ENCODE measurements at places on chromosomes 5 and 9.

- no peaks in the 10 kb centered on the region for H3K36me3 ChIP-seq
- peaks cover 32% of the 10 kb centered on the region for H3K4me1 ChIP-seq
- DNase-seq = no peak
Measured at GRCh38 chr9:108671176-108671575, 184.6 kb downstream of the ACTL7B start.

DNA sequence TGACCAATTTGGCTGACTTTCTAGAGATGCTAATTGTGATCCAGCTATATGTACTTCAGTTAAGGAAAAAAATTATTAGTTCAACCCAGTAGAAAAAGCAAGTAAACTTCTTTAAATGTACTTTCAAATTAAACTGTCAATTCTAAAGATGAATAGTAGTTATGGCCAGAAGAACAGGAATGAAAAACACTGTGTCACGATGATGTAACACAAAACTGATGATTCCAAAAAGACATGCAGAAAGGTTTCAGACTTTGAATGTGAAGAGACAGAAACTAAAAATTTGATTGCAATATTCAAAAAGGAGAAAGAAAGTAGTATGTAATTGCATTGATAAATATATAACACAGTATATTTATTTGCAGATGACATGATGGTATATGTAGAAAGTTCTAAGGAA, 127.3 kb upstream of the NR4A3 start:
- no peak overlapping the region for H3K27ac ChIP-seq
- no peak overlapping the region for H3K4me3 ChIP-seq
- no peaks in the 10 kb centered on the region for H3K4me1 ChIP-seq
- peaks cover 37% of the 10 kb centered on the region for H3K27me3 ChIP-seq
- DNase-seq = no peak
- H3K36me3 ChIP-seq = no peaks in the 10 kb centered on the region

GRCh38 chr5:81251922-81252321, 18.8 kb downstream of the CKMT2 start:
- no peak overlapping the region for H3K4me3 ChIP-seq
- no peak for DNase-seq
- peaks cover 1% of the 10 kb centered on the region for H3K4me1 ChIP-seq
- H3K36me3 ChIP-seq = peaks cover 6% of the 10 kb centered on the region
- H3K27ac ChIP-seq = no peak overlapping the region

- no peak overlapping the region for H3K27ac ChIP-seq
- peaks cover 31% of the 10 kb centered on the region for H3K4me1 ChIP-seq
- no peaks in the 10 kb centered on the region for H3K27me3 ChIP-seq
- no peak overlapping the region for H3K4me3 ChIP-seq
Measured at GRCh38 chr5:66010476-66010875, 84.1 kb downstream of the ERBIN start.

GRCh38 chr9:17116400-17116837, 18.4 kb upstream of the CNTLN start:
- no peak overlapping the region for H3K27ac ChIP-seq
- DNase-seq = no peak
- no peak overlapping the region for H3K4me3 ChIP-seq
- H3K4me1 ChIP-seq = peaks cover 2% of the 10 kb centered on the region
- no peaks in the 10 kb centered on the region for H3K27me3 ChIP-seq
